ENCODE measurements at places on chromosomes 2 and 18.

DNA sequence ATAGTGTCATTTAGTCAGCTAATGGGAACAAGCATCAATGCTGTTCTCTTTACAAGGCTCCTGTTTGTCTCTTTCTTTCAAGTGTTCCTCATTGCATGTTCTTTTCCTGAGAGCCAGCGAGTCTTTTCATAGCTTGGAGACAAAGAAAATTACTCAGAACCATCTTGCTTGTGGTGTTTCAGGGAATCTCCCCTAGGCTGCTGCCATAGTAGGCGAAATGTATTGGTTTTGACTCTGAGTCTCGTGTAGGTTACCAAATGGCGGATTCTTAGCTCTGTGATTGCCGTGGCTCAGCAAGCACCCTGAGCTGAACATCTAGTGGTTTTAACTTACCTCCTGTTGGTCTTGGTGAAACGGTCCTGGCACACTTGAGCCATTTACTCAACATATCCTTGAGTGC is 68.7 kb downstream of the RHBDD1 start:
- no peak for DNase-seq

DNA sequence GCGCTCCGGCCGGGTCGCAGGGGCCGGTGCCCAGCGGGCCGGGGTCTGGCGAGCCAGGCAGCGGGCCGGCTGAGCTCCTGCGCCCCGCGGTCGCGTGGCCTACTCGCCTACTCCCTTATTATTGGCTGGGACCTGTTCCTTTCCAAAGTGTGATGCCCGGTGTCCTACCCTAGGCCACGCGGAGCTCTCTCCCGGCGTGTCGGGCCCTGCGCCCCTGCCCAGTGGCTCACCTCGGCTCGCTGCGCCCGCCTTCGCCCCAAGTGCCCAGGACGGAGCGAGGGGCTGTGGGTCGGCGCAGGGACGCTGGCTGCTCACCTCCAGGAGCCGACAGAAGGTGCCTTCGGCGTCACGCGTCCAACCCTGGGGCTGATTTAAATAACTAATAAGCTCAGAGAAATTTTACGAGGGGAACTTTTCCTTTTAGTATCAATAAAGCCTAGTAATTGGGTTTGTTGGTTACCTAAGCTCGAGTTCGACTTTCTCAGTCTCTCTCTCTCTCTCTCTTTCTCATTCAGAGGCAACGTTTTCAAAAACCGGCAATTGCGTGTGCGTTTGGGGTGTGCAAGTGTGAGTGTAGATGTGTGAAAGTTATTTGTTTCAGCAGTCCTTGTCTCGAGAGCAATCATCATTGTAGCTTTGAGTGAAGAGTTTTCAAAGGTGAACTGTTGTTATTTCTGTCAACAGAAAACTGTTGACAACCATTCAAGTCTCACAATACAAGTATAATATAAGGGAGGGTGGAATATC is 7.0 kb upstream of the SATB2 start:
- DNase-seq = no peak

DNA sequence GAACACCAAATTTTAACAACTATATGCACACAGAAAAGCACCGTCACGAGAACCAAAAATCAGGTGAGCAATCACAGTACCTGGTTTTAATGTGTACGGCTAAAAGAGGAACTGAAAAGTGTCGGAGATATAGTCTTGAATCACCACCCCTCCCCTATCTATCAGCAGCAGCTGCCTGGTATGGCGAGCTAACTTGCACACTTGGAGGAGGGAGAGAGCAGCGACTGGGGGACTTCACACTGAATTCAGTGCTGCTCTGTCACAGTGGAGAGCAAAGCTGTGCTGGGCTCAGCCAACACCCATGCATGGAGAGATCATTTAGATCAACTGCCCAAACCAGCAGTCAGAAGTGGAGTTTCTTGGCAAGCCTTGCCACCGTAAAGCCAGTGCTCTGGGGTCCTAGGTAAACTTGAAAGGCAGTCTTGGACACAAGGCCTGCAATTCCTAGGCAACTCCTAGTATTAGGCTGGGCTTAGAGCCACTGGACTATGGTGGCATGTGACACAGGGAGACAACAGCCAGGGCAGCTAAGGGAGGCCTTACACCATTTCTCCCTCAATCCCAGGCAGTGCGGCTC is 89.2 kb upstream of the CD226 start:
- DNase-seq = no peak

- DNase-seq = no peak
These were observed 74.4 kb downstream of the MAP4K4 start for GRCh38 chr2:101771910-101772321.

DNA sequence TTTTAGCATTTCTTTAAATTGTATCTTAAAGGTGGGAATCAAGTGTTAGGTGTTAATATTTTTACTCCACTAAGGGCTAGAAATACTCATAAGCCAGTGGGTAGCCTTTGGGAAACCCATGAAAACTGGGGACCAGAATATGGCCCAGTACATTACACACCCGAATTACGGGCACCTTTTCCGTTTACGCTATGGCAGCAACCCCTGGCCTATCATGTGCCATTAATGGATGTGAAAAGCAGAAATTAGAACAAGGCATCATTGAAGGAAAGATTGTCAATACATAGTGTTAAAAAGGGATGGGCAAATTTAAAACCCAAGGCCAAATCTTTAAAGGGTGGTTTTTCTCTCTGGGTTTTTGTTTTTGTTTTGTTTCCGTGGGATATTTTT is 781 bp downstream of the FARP2 start:
- no peak for DNase-seq

- no peak for DNase-seq
These were observed 26.0 kb upstream of the IL37 start for GRCh38 chr2:112884869-112885505.

DNA sequence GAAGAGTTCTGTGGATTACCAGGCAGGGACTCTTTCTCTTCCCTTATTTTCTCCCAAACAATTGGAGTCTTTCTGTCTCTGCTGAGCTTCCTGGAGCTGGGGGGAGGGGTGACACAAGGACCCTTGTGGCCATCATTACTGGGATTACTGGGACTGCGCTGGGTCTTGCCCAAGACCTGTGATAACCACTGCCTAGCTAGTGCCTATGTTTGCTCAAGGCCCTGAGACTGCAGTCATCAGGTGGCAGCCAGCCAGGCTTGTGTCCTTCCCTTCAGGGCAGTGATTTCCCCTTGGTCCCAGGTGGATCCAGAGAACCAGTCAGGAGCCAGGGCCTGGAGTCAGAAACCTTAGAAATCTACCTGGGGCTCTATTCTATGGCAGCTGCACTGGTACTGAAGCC is 355.6 kb downstream of the PARD3B start:
- no peak for DNase-seq

DNA sequence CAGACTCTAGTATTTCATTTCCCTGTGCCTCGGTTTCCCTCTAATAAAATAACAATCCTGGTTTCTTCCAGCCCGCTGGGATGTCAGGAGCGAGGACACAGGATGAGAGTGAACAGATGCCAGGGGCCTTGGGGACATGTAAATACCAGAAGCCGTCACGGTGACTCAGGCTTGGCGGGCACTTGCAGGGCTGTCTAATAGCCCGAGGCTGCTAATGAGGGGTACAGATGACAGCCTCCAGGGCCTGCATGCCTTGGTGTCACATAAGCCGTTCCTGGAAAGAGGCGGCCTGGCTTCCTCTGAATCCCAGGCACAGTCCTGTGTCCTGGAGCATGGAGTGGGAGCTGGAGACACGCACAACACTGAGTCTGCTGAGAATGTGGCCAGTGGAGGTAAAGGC is 28.2 kb downstream of the HS1BP3 start:
- DNase-seq = no peak

DNA sequence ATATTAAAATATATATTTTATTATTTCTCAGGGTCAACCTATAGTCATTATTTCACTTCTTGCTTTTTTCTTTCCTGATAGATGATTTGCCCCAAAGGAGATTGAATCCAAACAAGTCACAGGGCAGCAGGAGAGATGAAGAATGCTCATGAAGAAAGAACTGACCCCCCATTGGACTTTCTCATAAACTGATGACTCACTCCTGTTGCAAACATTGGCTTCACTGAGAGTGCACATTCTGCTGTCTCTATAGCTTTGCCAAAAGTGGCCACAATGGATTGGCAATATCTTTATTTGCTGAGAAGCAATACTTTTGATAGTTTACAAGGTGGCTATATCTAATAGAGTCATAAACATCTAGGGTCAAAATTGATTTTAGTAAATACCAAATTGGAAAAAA is 55.9 kb upstream of the ZNF385B start:
- DNase-seq = peak; percentile 52

DNA sequence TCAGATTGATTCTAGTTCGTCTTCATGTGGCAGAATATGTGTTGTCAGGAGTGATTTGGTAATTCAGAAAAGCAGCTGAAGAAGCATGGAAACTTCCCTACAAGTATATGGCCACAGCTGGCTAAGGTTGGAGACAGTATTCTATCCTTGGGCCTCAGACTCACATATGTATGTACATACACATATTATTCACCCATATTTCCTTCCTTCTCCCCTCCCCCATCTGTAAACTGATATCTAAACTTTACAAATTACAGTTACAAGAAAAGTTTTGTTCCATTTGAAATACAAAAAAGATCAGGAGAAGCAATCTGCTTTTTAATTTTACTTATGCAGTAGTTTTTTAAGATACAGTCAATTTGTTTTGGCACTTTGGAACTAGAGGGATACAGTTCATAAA is 3.1 kb downstream of the SP3 start:
- peak; percentile 39 for DNase-seq
